H1 (cell line): ENCODE measurements at places on chromosomes 2 and 18. TPM values are rescaled to one million over a fixed set of nuclear protein-coding genes. Genes with fewer than 3 reads are reported as not detected.

IL36RN gene
- not detected in 2 replicates for total RNA-seq

DNA sequence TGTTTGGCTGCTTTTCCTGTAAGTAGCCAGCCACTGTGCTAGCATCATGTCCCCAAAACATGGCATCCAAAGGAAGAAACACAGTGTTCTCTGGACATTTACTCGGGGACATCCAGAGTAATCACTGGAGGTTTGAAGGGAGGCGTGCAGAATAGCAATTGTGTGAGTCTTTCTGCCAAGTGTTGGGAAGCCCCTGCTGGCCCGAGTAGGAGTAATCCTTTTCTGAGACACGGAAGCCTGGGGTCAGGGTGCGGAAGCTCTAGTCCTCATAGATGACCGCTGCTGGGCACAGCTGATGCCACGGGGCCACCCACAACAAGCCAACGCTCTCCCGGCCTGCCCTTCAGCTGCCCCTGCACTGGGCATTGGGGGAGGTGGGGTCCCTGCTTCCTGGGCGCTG lies 24.8 kb upstream of the HDAC4 start:
- DNase-seq, result no peak

- no peak for DNase-seq
These were observed 83.1 kb downstream of the DCC start for GRCh38 chr18:52422985-52423601.

DNA sequence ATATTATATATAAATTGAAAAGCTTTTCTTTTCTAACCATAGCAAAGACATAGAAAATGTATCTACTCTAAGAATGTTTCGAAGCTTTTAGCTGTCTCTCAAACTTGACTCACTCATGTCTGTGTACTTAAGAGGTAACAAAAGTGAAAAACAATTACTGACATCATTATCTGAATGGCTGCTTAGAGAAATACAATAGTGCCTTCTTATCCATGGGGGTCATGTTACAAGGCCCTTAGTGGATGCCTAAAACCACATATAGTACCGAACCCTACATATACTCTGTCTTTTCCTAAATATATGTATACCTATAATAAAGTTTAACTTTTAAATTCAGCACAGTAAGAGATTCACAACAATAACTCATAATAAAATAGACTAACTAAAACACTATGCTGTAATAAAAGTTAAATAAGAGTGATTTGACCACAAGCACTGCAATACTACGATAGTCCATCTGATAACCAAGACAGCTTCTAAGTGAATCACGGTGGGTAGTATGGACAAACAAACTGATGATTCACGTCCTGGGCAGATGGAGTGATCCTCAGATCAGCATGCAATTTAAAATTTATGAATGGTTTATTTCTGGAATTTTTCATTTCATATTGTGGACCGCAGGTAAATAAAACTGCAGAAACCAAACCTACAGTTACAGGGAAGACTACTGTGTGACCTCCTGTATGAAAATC lies 246.2 kb downstream of the XIRP2 start:
- no peak for DNase-seq

GRCh38 chr2:183348492-183348891 lies 224.2 kb downstream of the NUP35 start:
- DNase-seq, result no peak
